ENCODE measurements at places on chromosomes 3 and 15. TPM values are rescaled to one million over a fixed set of nuclear protein-coding genes. Genes with fewer than 3 reads are reported as not detected.
A peak's percentile ranks its signal among the peaks of the same experiment; 100 is the strongest.

GRCh38 chr15:31023841-31024240, 32.4 kb upstream of the MTMR10 start:
- H3K36me3 ChIP-seq, result no peaks in the 10 kb centered on the region
- no peak for DNase-seq
- H3K27ac ChIP-seq, result no peak overlapping the region
- peaks cover 22% of the 10 kb centered on the region for H3K4me1 ChIP-seq
- no peak overlapping the region for H3K4me3 ChIP-seq

DNA sequence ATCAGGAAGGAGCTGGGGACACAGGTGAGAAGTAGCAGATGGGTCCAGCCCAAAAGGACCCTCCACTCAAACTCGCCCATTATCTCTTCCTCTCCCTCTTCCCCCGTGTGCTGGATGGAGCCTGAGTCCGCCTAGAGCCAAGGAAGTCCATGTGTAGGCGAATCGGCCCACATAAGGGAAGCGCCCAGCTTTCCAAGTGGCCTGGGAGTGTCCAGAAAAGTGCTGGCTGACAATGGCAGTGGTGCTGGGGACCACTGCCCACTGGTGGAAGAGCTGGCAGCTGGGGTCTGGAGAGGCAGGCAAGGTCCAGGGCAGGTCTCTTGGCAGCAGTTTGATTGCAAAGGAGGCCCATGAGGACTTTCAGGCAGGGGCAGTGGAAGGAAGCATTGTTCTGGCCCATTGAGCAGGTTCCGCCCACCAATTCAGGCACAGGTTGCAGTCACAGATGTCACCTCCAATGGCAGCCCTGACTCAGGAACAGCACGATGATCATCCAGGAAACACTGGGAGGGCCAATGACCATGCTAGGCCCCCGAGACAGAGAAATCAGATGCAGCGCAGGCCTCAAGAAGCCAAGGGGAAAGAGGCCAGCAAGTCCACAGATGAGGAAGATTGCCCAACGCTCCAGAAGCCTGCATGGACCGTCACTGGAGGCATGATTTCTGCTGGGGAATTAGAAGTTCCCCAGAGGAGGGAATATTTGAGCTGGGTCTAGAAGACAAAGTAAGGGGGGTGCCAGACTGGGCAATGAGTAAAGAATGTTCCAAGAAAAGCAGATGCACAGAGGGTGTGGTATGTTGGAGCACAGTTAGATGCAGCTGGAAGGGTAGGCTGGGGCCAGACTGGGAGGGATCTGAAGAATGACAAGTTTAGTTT, 3.0 kb downstream of the MFGE8 start:
- H3K4me3 ChIP-seq, result peak overlapping the region; percentile 59
- H3K27ac ChIP-seq, result no peak overlapping the region
- peaks cover 20% of the 10 kb centered on the region for H3K36me3 ChIP-seq
- no peak for DNase-seq
- peaks cover 6% of the 10 kb centered on the region for H3K27me3 ChIP-seq
- peaks cover 17% of the 10 kb centered on the region for H3K4me1 ChIP-seq

DNA sequence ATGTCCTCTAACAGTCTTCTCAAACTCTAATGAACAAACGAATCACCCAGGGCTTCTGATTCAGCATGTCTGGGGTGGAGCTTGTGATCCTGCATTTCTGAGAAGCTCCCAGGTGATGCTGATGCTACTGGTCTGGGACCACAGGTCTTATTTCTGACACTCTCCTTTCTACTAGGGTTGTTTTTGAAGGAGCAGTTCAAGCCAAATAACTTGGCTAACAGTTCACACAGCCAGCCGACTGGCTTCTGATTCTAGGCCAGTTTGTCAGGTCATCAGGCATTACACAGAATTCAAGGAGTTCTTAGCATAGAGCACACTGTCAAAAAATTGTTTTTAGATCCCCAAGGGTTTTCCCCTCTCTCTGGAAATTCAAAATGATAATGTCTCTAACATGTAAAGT, 100.7 kb downstream of the TIGIT start:
- DNase-seq, result no peak
- no peaks in the 10 kb centered on the region for H3K4me1 ChIP-seq
- no peak overlapping the region for H3K27ac ChIP-seq
- H3K4me3 ChIP-seq, result no peak overlapping the region
- H3K27me3 ChIP-seq, result no peaks in the 10 kb centered on the region

DNA sequence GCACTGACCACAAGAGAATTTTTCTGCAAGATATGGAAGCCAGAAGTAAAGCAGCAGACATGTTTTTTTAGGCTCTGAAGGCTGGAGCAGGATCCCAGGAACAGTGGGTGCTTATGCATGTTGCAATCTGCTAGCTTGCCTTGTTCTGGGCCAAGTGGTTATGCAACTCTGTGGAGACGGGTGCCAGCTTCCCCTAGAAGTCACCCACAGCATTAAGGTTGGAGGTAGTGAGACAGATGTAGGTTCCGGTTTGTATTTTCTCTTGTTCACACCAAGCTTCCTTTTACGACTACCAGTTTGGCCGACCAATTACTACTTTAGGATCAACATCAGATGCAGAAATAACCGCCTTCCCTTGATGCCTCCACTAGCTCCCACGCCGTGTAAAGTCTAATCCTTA, 11.1 kb downstream of the DPH3 start:
- no peak overlapping the region for H3K27ac ChIP-seq
- H3K4me3 ChIP-seq, result no peak overlapping the region
- H3K36me3 ChIP-seq, result no peaks in the 10 kb centered on the region
- H3K4me1 ChIP-seq, result peaks cover 11% of the 10 kb centered on the region
- peaks cover 2% of the 10 kb centered on the region for H3K27me3 ChIP-seq

- no peaks in the 10 kb centered on the region for H3K27me3 ChIP-seq
- H3K27ac ChIP-seq, result no peak overlapping the region
- DNase-seq, result no peak
These were observed 470.9 kb downstream of the RBMS3 start for GRCh38 chr3:29751647-29752314.

GRCh38 chr3:7764115-7764514, 737.5 kb upstream of the LMCD1 start:
- H3K4me1 ChIP-seq, result no peaks in the 10 kb centered on the region
- no peak overlapping the region for H3K4me3 ChIP-seq
- no peak overlapping the region for H3K27ac ChIP-seq
- peaks cover 1% of the 10 kb centered on the region for H3K27me3 ChIP-seq

GRCh38 chr3:183513046-183513706, 42.3 kb downstream of the KLHL6 start:
- no peak overlapping the region for H3K27ac ChIP-seq
- peaks cover 44% of the 10 kb centered on the region for H3K4me1 ChIP-seq
- H3K36me3 ChIP-seq, result peaks cover 27% of the 10 kb centered on the region
- DNase-seq, result no peak

Gene LRRC31
- 0.23 TPM for total RNA-seq

Gene WNT5A
- total RNA-seq, result 9.7 TPM

Measured in endothelial cell (in vitro differentiated cells).